SW 1271 (cell line): ENCODE measurements at places on chromosomes 1 and 21.

DNA sequence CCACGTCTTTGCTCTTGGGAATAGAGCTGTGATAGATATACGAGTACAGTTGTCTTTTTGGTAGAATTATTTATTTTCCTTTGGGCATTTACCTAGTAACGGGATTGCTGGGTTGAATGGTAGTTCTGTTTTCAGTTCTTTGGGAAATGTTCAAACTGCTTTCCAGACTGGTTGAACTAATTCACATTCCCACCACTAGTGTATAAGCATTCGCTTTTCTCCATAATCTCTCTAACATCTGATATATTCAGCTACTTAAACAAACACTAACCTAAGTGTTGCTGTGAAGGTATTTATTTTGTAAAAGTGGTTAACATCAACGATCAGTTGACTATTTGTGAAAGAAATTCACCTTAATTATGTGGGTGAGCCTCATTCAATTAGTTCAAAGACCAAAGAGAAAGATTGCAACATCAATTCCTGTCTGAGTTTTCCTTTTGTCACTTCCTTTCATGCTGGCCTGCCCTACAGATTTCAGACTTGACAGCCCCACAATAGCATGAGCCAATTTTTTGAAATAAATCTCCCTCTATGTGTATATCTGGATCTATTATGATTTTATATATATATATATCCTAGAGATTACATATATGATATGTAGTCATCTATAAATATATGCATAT is 26.7 kb upstream of the DUSP10 start:
- no peak for DNase-seq

DNA sequence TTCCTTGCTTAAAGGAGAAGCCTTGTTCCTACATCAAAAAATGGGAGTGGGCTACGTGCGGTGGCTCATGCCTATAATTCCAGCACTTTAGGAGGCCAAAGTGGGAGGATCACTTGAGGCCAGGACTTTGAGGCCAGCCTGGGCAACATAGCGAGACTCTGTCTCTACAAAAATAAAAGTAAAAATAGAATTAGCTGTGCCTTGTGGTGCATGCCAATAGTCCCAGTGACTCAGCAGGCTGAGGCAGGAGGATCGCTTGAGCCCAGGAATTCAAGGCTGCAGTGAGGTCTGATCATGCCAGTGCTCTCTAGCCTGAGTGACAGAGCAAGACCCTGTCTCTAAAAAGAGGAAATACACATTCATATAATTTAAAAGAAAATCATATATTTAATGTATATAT is 127.1 kb downstream of the C1orf21 start:
- no peak for DNase-seq

GRCh38 chr1:230218667-230219066 is 151.6 kb downstream of the GALNT2 start:
- no peak for DNase-seq

- no peak for DNase-seq
These were observed 63.0 kb downstream of the DISP3 start for GRCh38 chr1:11541956-11542355.

- no peak for DNase-seq
These were observed 87.3 kb downstream of the RPS6KC1 start for GRCh38 chr1:213138391-213138790.

GRCh38 chr1:167413328-167413727 is 105.0 kb downstream of the CD247 start:
- no peak for DNase-seq

GRCh38 chr1:29159773-29160172 is 21.9 kb downstream of the SRSF4 start:
- DNase-seq, result no peak

- DNase-seq, result no peak
These were observed 24.3 kb downstream of the PTGS2 start for GRCh38 chr1:186655876-186656275.

DNA sequence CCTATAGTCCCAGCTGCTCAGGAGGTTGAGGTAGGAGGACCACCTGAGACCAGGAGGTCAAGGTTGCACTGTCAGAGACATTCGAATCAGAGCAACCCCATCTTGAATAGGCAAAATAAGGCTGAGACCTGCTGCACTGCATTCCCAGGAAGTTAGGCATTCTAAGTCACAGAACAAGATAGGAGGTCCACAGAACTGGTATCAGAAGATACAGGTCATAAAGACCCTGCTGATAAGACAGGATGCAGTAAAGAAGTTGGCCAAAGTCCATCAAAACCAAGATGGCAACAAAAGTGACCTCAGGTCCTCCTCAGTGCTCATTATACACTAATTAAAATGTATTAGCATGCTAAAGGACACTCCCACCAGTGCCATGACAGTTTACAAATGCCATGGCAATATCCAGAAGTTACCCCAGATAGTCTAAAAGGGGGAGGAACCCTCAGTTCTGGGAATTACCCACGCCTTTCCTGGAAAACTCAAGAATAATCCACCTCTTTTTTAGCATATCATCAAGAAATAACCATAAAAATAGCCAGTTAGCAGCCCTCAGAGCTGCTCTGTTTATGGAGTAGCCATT is 65.2 kb upstream of the KLHDC7A start:
- DNase-seq, result no peak

- DNase-seq, result no peak
These were observed 119.6 kb downstream of the ATF6 start for GRCh38 chr1:161885759-161886158.

DNA sequence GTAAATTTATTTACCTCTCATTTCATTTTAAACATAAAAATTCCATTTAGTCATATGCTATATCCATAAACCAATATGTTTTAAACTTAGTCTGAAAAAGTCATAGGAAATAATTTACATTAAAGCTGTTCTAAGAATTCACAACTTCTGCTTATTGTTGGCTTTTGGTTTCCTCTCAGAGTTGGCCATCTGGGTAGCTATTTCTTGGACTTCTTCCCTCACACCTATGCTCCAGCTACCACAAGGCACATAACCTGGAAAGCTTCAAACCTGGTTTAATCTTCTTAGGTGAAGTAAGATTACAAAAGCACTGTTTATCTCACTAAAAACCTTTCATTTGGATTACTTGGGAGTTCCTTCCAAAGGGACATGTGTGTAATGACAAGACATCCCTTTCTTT is 29.8 kb downstream of the RBM11 start:
- DNase-seq, result no peak

DNA sequence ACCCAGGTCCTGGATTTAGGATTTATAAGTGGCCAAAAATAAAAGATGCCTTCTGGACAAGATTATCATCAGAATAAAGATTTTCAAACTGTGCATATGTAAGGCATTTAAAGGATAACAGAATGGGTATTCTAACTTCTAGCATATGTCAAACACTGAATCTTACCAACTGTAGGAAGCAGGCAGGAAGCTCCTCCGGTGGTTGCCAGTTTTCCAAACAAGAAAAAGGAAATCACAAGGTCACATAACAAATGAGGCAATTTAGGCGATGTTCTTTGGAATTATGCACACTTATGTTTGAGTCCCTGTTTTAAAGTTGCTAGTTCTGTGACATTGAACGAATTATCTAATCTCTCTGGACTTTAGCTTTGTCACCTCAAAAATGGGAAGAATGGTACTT is 48.9 kb downstream of the ATP6V1G3 start:
- no peak for DNase-seq

DNA sequence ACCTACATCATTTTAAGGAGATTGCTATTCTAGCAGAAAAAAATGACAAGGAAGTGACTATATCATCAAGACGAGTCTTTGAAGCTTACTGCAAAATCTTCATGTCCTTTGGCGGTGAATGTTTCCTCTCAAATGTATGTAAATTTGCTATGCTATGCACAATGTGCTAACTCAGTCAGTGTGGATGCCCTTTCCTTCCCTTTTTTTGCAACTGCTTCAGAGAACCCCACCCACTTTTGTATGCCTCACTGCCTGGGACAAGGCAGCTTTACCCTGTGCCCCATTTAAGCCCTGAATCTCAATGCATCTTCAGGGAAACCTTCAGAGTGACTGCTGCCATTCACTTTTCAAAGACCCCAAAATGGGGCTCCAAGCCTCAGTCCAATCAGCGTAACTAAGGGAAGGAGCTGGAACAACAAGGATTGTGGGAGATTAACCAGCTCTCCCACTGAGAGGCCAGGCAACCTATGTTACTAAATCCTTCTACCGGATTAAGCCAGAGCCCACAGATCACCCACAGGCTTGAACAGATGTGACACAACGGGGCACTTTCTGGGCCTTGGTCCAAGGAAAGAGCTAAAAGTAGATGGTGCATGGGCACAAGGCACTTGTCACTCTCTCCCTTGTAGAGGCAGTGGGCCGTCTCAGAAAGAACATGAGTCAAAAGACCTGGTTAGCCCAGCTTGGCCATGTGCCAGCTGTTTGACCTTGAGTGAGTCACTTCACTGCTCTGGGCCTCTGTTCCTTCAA is 154.4 kb downstream of the PLPP3 start:
- no peak for DNase-seq

DNA sequence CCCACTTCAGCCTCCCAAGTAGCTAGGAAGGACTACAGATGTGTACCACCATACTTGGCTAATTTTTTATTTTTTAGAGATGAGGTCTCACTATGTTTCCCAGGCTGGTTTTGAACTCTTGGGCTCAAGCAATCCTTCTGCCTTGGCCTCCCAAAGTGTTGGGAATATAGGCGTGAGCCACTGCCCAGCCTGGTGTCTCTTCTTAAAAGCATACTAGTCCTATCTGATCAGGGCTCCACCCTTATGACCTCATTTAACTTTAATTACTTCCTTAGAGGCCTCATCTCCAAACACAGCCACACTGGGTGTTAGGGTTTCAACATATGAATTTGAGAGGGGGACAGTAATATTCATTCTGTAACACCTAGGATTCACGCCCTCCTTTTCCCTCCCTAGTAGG is 130.9 kb downstream of the GLIS1 start:
- no peak for DNase-seq

GRCh38 chr1:55670331-55671082 is 455.3 kb upstream of the USP24 start:
- DNase-seq, result no peak
